ENCODE measurements at places on chromosomes 12 and 14.

GRCh38 chr14:58954901-58955861, 233.3 kb upstream of the DAAM1 start:
- DNase-seq: no peak

DNA sequence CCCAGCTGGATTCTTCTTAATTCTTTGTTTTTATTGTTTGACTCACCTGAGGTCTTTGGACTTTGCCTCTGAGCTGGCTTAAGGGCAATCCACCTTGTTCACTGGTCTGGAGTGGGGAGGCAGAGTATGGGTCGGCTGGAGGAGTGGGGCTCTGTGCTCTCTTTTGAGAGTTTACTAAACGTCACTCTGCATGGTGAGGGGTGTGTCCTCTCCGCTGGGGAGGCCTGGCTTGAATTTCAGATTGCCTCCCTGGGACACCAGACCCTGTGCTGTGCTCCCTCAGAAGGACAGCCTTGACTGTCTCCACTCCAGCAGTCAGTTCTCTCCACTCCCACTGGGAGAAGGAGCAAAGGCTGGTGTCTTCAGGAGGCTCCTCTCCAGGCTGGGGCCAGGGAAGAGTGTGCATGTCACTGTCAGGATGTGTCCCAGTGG, 1.9 kb upstream of the MTA1 start:
- no peak for DNase-seq

DNA sequence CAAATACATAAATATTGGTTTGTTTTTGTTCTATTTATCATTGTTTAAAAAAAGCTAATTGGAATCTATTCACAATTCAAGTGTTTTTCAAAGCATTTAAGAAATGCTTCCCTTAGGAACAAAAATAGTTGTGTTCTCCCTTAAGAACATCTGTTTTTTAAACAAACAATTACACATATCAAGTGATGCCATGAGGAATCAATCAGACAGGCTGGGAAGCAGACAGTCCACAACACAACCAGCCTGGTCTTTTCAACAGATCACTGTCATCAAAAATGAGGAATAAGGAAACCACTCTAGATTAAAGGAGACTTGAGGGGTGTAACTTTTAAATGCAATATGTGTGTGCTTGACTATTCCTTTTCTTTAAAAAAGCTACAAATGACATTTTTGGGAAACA, 25.5 kb downstream of the GALC start:
- no peak for DNase-seq

DNA sequence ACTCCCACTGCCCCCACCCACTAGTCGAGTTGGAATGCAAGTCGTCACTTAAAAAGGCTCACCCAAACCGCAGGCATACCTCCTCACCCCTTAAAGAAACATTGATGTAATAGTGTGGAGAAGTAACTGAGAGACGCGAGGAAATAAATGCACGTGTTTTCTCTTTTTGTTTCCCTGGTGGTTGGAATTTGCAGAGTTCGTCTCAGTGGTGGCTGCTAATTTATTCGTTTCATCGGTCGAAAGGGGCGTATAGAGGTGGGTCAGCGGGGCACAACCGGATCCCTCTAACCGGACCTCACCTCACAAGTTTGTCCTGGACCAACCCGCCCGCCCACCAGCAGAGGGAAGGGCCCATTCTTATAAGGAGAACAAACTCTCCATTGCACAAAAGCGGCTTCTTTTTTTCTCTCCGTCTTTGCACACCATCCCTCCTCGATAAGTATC, 5.0 kb upstream of the NPAS3 start:
- DNase-seq: no peak

DNA sequence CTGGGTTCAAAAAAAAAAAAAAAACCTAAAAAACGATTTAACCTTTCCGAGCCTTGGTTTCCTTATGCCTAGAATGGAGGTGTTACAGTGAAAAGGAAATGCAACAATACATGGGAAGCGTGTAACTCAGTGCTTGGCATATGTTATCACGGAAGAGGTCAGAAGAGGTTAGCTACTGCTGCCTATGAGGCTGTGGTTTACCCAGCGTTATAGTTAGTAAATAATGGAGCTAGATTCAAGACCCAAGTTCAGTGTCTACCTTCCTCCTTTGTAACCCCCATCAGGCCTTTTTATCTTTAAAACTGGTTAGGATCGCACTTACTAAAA, 839 bp downstream of the IFT43 start:
- no peak for DNase-seq

DNA sequence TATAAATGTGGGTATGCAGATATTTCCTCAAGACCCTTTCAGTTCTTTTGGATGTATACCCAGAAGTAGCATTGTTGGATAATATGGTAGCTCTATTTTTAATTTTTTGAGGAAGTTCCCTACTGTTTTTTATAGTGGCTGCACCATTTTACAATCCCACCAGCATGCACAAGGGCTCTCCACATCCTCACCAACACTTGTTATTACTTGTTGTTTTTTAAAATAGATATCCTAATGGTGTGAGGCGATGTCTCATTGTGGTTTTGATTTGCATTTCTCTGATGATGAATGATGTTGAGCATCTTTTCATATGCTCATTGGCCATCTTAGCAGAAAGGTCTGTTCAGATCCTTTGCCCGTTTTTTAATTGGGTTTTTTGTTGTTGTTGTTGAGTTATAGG, 47.1 kb downstream of the DIP2B start:
- no peak for DNase-seq

- no peak for DNase-seq
These were observed 69.2 kb upstream of the OSBPL8 start for GRCh38 chr12:76628745-76629144.

DNA sequence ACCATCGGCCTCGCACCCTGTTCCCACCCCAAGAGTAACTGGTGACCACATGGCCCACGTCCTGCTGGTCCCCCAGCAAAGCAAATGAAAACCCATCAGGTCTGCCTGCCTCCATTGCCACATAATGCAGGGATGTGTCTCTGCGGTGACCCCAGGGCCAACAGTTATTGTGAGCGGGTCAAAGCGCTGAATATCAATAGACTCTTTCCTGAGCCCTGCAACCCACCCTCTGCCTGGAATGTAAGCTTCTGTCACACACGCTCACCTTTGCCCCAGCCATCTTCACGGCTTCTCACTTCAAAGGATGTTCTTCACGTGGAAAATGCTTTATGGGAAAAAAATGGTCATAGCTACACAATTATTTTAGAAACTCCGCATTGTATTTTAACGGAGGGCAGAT, 63.9 kb downstream of the FZD10 start:
- no peak for DNase-seq

DNA sequence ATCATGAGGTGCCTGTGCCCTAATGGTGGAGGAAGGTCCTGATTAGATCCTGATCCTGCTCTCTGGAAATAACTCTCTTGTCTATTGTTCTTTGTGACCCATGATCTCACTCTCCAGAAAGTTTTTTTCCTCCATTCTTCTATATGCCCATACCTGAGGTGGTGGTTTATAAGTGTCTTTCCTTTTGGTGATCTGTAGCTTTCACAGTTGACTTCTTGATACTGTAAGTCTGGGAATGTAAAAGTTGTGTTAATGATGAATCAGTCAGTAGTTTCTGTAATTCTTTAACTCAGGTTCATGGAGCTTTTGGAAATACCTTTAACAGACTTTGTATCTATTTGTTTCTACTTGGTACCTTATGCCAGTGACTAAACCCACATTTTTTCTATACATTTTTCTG, 444.0 kb upstream of the FLRT2 start:
- DNase-seq: no peak

DNA sequence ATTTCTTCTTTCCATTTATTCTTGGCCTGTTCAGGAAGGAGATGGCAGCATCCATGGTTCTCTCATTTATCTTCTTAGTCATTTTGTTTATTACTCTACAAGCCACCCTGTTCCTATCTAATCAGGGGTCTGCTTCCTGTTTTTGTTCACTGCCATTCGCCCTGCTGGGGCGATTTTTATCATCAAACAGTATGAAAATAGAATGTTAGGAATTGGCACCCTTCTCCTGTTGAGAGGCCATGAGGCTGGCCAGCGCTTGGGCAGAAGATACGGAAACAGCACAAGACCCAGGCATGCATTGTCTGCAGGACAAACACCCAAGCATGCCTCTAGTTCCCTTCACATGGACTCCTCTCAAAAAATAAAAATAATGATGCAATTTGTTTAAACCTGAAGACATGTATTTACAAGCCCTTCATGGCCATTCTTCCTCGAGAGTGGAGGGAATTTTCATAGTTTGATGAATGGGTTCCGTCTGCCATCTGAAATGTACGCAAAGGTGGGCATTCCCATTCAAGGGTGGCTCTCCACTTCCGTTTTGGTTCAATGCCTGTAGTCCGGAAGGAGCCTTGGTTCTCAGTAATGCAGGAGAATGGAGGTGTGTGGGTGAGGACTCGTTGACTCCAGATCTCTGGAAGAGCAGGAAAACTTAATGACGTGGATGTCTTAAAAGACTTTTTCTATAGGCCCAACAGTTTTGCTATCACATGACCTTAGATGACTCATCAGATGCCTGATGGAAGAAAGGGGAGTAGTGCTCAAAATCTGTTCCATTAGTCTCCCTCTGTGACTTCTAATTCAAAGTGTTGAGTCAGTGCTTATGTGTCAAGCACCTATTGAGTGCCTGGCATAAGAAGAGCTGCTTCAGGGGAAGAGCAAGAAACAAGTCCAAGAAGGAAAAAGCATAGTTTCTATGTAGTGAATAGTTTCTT, 252.4 kb upstream of the TBX3 start:
- DNase-seq: no peak

GRCh38 chr12:64318605-64319004, 72.0 kb downstream of the C12orf56 start:
- DNase-seq: no peak
